ENCODE measurements at places on chromosomes 4 and X.

GRCh38 chr4:147011411-147011810 lies 65.7 kb upstream of the TTC29 start:
- DNase-seq: no peak

DNA sequence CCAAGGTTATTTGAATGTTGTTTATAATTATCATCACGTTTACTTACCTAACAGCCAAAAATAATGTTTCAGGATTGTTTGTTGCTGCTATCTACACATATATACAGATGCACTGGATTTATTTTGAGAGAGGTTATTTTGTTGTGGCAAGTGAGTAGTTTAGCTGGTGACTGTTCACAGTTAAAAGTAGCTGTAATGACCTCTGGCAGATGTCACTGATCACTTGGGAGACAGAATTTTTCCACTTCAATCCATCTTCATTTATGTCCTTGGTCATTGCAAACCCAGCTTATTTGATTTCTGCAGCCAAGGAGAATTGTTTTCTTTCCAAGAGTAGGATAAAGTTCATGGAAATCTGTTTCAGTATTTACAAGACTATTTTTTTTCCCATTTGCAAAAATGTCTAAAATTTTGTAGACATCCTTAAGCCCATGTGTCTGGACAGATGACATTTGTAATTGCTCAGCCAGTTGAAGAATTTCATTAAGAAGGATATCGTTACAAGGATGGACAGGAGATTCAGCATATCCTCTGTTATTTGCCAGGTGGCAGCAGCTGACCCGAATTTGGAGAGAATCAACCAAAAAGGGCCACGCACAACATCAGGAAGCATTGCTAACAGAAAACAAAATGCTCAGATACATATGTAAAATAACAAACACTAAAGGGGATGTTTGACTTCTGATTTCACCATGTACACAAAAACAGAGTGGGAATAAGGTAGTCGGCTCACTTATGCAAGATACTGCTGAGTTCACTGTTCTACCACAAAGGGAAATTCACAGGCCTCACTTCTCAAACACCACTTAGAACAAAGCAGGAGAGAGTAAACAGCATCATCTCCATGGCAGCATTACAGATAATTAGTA lies 64.5 kb downstream of the GPRIN3 start:
- no peak for DNase-seq

GRCh38 chrX:82649645-82650044 lies 858.4 kb upstream of the POU3F4 start:
- DNase-seq: no peak

GRCh38 chr4:139655116-139655515 lies 10.5 kb upstream of the MGST2 start:
- DNase-seq: no peak

DNA sequence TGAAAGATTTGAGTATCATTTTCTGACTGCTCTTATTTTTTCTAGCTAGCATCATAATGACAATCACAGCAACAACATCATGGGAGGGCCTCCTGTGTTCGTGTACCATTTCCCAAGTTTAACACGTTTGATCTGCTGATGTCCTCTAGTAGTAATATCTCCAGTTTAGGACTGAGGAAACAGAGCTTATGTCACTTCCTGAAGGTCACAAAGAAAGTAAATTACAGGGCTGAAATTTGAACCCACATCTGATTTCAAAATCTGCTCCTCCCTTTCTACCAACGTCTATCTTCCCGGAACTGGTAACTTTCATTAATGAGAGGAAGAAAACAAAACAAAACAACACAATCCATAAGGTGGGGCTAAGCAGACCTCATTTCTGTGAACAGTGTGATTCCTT lies 302.7 kb downstream of the PACRGL start:
- no peak for DNase-seq

Data from right atrium auricular region (tissue), 2 donors.